Temporal lobe (tissue), 4 donors: ENCODE measurements at places on chromosomes 12 and 14. TPM values are rescaled to one million over a fixed set of nuclear protein-coding genes. Genes with fewer than 3 reads are reported as not detected.

POTEG gene
- not detected for total RNA-seq

GALNT16 gene
- 8.1 TPM for total RNA-seq

DEGS2 gene
- total RNA-seq: 2.2 TPM

ZDHHC22 gene
- 9.8 TPM for total RNA-seq

SMIM41 gene
- not detected for total RNA-seq

ESPL1 gene
- total RNA-seq: 2.2 TPM

KRT74 gene
- total RNA-seq: not detected

EMC9 gene
- total RNA-seq: 4.7 TPM

PLXNC1 gene
- total RNA-seq: 74.3 TPM

GSG1 gene
- not detected for total RNA-seq

CISTR gene
- total RNA-seq: not detected

MGAT4C gene
- 79.2 TPM for total RNA-seq

C14orf93 gene
- 3.2 TPM for total RNA-seq

NGB gene
- total RNA-seq: 4.9 TPM

CCDC38 gene
- not detected for total RNA-seq

SAMD15 gene
- 5.2 TPM for total RNA-seq

MYF5 gene
- total RNA-seq: not detected

PZP gene
- under 0.01 TPM for total RNA-seq

CLEC4D gene
- total RNA-seq: not detected

ADGRD1 gene
- 2.7 TPM for total RNA-seq

GALNT8 gene
- total RNA-seq: 46.5 TPM

C12orf54 gene
- not detected for total RNA-seq

RTL1 gene
- not detected for total RNA-seq

TMPRSS12 gene
- not detected for total RNA-seq

RASSF3 gene
- 5.4 TPM for total RNA-seq

FAM222A gene
- total RNA-seq: 3.2 TPM

ARHGEF40 gene
- total RNA-seq: 15.0 TPM
